NCI-H1436 (cell line): ENCODE measurements at places on chromosomes 11 and 22.

- no peak for DNase-seq
Measured at GRCh38 chr11:78158987-78159652, 19.7 kb upstream of the ALG8 start.

GRCh38 chr11:114244726-114245394 lies 51.3 kb upstream of the NNMT start:
- no peak for DNase-seq

- DNase-seq = no peak
Measured at GRCh38 chr11:88507771-88508417, 170.4 kb upstream of the CTSC start.

DNA sequence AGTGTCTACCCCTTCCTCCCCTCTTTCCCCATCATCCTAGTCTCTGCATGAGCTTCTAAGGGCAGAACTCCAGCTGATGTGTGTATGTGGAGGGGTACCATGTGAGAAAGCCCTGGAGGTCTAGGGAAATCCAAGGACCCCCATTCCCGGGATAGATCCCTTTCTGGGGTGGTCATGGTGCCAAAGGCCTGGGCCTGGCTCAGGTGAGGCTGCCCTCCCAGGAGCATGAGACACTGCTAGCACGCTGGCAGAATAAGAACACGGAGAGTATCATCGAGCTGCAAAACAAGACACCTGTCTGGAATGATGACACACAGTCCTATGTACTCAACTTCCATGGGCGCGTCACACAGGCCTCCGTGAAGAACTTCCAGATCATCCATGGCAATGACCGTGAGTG lies 19.6 kb downstream of the TUB start:
- no peak for DNase-seq

DNA sequence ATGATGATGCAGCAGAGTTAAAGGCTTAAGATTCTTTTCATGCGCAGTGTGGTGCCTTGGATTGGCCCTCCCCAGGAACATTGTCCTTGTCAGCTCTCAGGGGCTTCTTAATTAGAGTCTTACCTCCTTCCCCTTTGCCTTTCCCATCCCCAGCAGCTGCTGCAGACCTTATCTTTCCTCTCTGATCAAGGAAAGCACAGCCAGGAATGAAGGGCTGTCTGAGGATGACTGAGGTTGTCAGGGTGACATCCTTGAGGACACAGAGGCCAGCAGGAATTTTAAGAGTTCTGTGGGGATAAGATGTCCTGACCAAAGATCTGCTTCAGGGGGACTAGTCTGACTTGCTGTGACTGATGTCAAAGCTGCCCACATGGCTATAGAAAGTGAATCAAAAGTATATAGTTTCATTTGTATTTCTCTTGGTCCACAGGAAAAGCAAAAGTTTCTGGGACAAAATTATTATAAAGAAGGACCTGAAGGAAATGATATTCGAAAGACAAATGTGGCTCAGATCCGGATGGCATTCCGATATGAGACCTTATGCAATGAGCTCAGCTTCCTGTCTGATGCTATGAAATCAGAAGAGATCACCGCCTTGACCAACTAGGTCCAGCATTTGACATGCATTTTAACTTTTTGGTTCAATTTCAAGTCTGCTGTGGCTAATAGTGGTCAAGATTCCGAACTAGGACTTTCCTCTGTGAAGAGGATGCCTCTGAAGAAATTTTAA lies 35.5 kb downstream of the RNF141 start:
- DNase-seq = no peak
